Right atrium auricular region (tissue), 2 donors: ENCODE measurements at places on chromosomes 6 and 20. TPM values are rescaled to one million over a fixed set of nuclear protein-coding genes. Genes with fewer than 3 reads are reported as not detected.

DNA sequence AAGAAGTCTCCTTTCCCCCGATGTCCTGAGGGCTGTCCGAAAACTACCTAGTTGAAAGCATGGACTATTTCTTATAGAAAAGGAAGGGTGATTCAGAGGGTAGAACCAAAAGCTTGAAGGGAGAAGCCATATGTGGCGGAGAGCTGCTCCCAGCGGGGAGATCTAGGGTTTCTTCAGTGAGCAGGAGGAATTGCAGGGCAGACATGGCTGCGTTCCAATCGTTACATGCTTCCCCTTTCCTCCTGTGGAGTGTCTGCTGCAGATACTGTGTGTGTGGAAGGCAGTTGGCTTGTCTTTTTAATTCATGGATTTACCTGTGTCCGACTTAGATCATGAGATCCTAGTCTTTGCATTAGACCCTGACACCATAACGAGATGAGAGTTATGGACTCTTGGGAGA is 799.5 kb downstream of the QKI start:
- H3K4me1 ChIP-seq: no peaks in the 10 kb centered on the region
- DNase-seq: no peak
- no peak overlapping the region for H3K27ac ChIP-seq

The MYLK2 gene
- 0.12 TPM for total RNA-seq

The TREML2 gene
- not detected for total RNA-seq

DNA sequence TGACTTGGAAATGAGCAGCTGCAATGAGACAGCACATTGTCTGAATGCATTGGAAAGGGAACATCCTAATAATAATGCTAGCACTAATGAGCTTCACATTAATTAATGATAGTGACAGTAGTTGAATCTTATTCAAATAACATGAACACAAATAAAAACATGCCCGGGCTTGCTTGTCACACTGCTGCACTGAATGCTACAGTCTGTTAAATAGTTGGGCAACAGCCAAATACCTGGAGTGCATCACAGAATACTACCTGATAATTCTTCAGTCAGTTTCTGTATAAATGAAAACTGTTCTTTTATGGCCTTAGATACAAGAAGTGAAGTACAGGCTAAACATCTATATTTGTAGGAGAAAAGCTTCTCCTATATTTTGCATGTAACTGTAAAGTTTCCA is 458.7 kb downstream of the RNF144B start:
- no peak for DNase-seq
- no peaks in the 10 kb centered on the region for H3K36me3 ChIP-seq
- H3K4me3 ChIP-seq: no peak overlapping the region
- H3K27me3 ChIP-seq: no peaks in the 10 kb centered on the region

The RING1 gene
- 7.5 TPM for total RNA-seq

- H3K4me1 ChIP-seq: no peaks in the 10 kb centered on the region
- H3K27me3 ChIP-seq: peaks cover 9% of the 10 kb centered on the region
- no peak for DNase-seq
- no peak overlapping the region for H3K4me3 ChIP-seq
- no peak overlapping the region for H3K27ac ChIP-seq
Measured at GRCh38 chr6:27669624-27670301, 196.9 kb upstream of the ZNF184 start.

GRCh38 chr20:58307270-58307669 is 2.2 kb upstream of the RAB22A start:
- no peaks in the 10 kb centered on the region for H3K27me3 ChIP-seq
- no peak overlapping the region for H3K27ac ChIP-seq
- H3K4me3 ChIP-seq: no peak overlapping the region
- no peak for DNase-seq
- no peaks in the 10 kb centered on the region for H3K36me3 ChIP-seq
- no peaks in the 10 kb centered on the region for H3K4me1 ChIP-seq

DNA sequence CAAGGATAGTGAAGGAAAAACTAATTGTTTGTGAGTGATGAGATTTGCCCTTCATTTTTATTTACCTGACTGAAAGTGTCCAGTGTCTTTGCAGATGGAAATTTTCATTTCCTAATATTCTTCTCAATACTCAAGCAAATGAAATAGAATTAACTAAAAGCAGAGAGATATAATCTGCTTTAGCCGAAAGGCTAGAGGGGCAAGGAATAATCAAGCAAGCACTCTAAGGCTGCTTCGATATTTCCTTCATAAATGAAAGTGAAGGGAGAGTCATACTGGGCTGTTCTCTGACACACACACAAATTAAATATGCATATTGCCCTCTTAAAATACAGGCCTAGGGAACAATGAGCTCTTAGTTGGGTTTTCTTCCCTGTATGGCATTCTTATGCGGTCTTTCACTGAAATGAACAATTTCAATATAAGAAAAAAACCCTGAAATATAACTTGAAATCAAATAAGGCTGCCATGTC is 47.5 kb upstream of the POPDC3 start:
- DNase-seq: no peak
- no peak overlapping the region for H3K4me3 ChIP-seq
- peak overlapping the region; percentile 65 for H3K27ac ChIP-seq
- H3K4me1 ChIP-seq: no peaks in the 10 kb centered on the region

The FOXQ1 gene
- total RNA-seq: not detected

GRCh38 chr20:9442858-9443257 is 71.5 kb upstream of the LAMP5 start:
- no peak overlapping the region for H3K27ac ChIP-seq
- no peaks in the 10 kb centered on the region for H3K4me1 ChIP-seq
- H3K27me3 ChIP-seq: no peaks in the 10 kb centered on the region
- H3K36me3 ChIP-seq: peaks cover 58% of the 10 kb centered on the region

DNA sequence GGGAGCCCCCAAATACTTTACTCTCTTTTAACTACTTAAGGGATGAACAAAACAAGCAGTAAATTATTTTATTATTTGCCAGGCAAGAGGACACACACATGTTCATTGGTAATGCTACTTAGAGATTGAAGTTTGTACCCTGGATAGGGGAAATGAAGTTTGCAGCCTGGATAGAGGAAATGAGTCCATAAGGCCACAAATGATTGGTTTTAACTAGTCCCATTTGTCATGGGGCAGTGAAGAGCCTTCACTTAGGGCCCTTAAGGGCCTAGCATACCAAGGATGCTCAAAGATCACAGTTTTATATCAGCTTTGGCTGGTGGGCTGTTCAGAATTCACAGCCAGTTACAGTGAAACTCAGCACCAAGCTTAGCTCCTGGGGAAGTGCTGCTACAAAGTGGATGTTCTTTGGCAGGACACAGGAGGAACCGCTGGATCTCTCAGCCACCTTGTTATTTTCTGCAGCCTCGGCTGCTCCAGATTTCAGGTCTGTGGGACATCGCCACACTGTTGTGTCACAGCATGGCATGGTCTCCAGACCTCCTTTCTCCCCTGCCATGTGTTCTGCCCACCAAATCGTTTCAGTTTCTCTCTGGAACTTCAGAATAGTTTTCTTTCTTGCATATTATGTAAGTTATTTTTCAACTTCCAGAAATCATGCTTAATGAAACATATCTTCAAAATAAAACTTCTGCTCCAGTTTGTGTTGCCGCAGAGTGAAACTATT is 41.8 kb downstream of the NCOA7 start:
- H3K36me3 ChIP-seq: no peaks in the 10 kb centered on the region
- peak overlapping the region; percentile 20 for H3K27ac ChIP-seq
- DNase-seq: no peak
- peaks cover 36% of the 10 kb centered on the region for H3K4me1 ChIP-seq
- no peak overlapping the region for H3K4me3 ChIP-seq

The RIPOR2 gene
- total RNA-seq: 2.4 TPM

GRCh38 chr6:68247782-68248181 is 387.3 kb upstream of the ADGRB3 start:
- H3K4me1 ChIP-seq: no peaks in the 10 kb centered on the region
- H3K27ac ChIP-seq: no peak overlapping the region
- no peak overlapping the region for H3K4me3 ChIP-seq
- H3K27me3 ChIP-seq: no peaks in the 10 kb centered on the region

DNA sequence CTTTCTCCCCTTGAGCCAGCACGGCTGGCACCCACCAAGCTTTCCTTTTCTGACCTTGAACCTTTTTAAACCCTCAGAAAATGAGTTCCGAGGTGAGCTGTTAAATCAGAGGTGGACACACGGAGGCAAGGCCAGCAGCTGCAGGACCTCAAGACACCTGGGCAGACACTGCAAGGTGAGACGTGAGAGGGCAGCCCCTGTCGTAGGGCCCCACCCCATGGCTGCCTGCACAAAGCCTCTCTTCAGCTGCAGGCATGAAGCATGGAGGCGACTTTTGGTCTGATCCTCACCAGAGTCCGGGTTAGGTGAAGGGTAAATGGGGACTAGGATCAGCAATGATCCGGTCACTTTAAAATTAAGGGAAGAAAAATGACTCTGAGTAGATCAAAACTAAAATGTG is 25.7 kb downstream of the MYT1 start:
- no peaks in the 10 kb centered on the region for H3K36me3 ChIP-seq
- no peak overlapping the region for H3K4me3 ChIP-seq
- H3K27ac ChIP-seq: no peak overlapping the region
- H3K4me1 ChIP-seq: no peaks in the 10 kb centered on the region

DNA sequence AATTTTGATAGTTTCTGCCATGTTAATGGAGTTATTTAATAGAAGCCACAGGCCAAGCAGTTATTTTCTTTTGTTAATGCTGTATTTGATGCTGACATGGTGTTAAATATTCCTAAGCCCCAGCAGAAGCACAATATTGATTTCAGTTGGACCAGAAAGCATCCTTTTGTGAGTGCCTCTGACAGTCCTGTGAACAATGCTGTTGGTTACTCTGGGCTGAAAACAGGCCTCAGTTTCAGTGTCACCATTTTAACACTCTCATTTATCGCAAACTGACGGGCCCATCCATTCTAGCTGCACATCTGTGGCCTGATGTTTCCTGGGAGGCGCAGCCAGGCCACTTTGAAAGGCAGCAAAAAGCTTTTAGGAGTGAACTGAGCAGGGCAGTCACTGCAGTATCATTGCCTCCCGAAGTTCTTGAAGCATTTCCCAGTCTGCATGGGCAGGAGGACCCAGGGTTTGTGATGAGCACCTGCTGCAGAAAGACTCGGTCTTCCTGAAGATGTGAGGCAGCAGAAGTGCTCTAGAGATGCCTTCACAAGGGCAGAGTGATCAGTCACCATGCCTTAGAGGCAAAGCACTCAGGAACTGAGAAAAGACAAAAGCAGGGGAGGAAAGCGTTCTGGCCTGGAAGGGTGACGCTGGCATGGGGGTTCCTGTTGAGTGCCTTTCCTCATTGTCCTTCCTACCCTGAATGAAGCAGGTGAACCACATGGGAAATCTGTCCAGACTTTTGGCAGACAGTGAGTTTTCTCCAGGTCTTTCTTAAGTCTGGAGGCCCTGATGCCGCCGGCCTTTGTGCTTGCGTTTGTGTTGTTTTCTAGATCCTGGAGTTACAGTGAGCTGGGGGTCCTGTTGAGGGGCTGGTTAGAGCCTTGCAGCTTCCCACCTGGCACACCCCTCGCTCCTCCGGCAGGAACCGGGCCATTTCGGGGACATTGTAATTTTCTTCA is 74.0 kb downstream of the ZDHHC14 start:
- H3K4me3 ChIP-seq: no peak overlapping the region
- no peaks in the 10 kb centered on the region for H3K36me3 ChIP-seq
- no peak overlapping the region for H3K27ac ChIP-seq

The RFX6 gene
- not detected for total RNA-seq

The ADAM33 gene
- 9.7 TPM for total RNA-seq

The COL20A1 gene
- total RNA-seq: not detected

- H3K4me3 ChIP-seq: no peak overlapping the region
- DNase-seq: no peak
- H3K4me1 ChIP-seq: no peaks in the 10 kb centered on the region
- no peaks in the 10 kb centered on the region for H3K36me3 ChIP-seq
Measured at GRCh38 chr6:162156146-162156545, 571.4 kb downstream of the PRKN start.

- peak; percentile 53 for DNase-seq
- no peaks in the 10 kb centered on the region for H3K36me3 ChIP-seq
- no peaks in the 10 kb centered on the region for H3K27me3 ChIP-seq
- no peak overlapping the region for H3K27ac ChIP-seq
- H3K4me1 ChIP-seq: no peaks in the 10 kb centered on the region
Measured at GRCh38 chr20:58749098-58749769, 56.6 kb downstream of the NPEPL1 start.

The CRIP3 gene
- 1.5 TPM for total RNA-seq

- no peak overlapping the region for H3K27ac ChIP-seq
- H3K27me3 ChIP-seq: no peaks in the 10 kb centered on the region
- H3K36me3 ChIP-seq: no peaks in the 10 kb centered on the region
- H3K4me1 ChIP-seq: peaks cover 8% of the 10 kb centered on the region
- H3K4me3 ChIP-seq: no peak overlapping the region
- DNase-seq: peak; percentile 30
Measured at GRCh38 chr6:170090561-170090960, 200.3 kb downstream of the DLL1 start.

DNA sequence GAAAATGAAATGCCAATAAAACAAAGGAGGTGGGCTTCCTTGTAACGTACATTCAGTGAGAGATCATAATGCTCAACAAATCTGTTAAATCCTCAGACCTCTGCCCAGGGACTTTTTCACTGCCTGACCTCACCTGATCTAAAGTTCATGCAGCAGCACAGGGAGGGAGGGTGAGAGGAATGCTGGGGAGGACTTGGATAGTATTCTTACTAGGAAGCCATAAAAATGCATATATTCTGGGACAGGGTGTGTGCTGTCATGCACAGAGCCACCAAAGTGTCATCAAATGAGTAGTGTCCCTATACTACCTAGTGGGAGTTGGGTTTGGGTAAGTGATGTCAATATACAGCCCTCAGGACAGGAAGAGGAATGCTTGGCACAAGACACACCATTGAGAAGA is 32.6 kb downstream of the CLIC5 start:
- H3K27me3 ChIP-seq: no peaks in the 10 kb centered on the region
- H3K27ac ChIP-seq: peak overlapping the region; percentile 5
- peaks cover 28% of the 10 kb centered on the region for H3K4me1 ChIP-seq
- no peak for DNase-seq
- H3K4me3 ChIP-seq: no peak overlapping the region

DNA sequence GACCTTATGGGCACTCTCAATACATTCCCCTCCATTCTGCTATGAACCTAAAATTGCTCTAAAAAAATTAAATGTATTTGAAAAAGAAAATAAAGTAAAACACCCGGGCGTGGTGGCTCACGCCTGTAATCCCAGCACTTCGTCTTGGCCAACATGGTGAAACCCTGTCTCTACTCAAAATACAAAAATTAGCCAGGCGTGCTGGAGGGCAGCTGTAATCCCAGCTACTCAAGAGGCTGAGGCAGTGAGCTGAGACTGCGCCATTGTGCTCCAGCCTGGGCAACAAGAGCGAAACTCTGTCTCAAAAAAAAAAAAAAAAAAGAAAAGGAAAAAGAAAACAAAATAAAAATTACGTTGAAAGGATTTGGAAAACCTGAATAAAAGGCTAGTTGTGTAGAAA is 60.5 kb downstream of the CD164 start:
- no peak overlapping the region for H3K4me3 ChIP-seq
- H3K36me3 ChIP-seq: no peaks in the 10 kb centered on the region
- H3K27ac ChIP-seq: no peak overlapping the region

DNA sequence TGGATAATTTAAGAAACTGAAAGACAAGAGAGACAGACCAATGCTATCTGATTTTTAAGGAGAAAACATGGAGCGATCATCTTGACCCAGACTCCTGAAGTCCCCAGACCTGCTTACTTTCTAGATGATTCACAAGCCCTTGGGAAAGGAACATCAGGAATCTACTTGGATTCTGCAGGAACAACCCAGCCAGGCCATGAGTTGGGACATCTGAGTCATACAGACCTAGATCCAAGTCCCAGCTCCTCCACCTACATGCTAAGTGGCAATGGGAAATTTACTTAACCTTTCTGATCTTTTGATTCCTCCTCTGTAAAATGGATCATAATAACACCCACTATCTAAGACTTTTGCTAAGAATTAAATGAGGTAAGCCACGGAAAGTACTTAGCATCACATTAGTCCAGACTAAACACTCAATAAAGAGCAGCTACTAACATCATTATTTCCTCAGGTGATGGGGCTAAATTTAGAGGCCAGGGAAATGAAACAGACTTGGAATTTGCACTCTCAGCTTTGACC is 61.0 kb upstream of the MAFB start:
- no peak overlapping the region for H3K4me3 ChIP-seq
- DNase-seq: no peak
- no peaks in the 10 kb centered on the region for H3K36me3 ChIP-seq
- H3K4me1 ChIP-seq: peaks cover 9% of the 10 kb centered on the region
